ENCODE measurements at places on chromosomes 13 and 19.

DNA sequence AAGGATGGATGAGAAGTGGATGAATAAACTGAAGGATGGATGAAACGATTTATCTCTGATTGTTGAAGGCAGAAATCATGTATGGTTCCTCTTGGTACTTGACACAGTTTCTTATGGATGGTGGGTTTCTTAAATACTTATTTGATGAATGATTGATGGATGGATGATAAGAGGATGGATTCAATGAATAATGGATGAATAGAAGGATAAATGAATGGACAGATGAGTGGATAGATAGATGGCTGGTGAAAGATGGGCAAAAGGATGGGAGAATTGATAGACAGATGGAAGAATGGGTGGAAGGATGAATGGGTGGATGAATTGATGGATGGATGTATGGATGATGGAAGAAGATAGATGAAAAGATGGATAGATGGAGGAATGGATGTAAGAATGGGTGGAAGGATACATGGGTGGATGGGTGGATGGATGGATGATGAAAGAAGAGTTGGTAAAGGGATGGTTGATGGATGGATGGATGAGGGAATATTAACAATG, 1.8 kb downstream of the ELSPBP1 start:
- no peak for DNase-seq

DNA sequence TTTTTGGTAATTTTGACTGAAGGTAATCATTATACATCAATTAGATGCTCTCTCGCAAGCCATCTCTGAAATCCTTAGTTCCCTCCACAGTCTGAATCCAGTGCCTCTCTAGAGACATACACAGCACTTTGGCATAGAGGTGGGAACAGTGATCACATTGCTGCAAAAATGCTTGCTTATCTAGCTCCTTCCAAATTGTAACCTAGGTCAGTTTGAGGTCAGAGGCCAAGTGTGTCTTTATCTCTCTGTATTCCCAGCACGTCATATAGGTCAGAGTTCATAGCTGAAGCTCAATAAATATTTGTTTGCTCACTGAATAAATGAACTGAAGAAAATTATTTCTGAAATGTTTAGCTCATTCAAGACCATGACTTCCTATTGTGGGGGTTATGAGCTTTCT, 462.5 kb downstream of the DIAPH3 start:
- DNase-seq = no peak

GRCh38 chr19:53879140-53880081, 2.6 kb upstream of the PRKCG start:
- peak; percentile 86 for DNase-seq

DNA sequence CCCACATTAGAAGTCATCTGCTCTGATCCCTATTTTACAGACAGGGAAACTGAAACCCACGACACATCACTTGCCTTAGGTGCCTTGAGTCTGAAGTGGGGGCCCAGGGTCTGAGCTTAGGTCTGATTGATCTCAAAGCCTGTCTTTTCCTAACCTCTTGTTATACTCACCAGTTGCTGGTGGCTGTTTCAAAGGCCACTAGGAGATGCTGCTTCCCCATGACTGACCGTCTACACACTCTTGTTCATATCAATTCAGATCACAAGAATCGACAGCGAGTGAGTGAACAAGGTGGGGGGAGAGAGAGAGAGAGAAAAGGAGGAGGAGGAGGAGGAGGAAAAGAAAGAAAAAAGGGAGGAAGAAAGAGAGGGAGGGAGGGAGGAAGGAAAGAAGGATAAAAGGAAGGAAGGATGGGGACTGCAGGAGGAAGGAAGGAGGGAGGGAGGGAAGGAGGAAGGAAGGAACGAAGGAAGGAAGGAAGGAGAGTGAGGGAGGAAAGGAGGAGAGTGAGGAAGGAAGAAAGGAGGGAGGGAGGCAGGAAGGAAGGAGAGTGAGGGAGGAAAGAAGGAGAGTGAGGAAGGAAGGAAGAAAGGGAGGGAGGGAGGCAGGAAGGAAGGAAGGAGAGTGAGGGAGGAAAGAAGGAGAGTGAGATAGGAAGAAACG, 3.3 kb downstream of the OR10H1 start:
- DNase-seq = no peak

GRCh38 chr13:45149964-45150363, 29.7 kb downstream of the GTF2F2 start:
- no peak for DNase-seq

GRCh38 chr13:24261566-24261965, 47.8 kb upstream of the C1QTNF9 start:
- no peak for DNase-seq

GRCh38 chr19:45255611-45256157, 4.6 kb downstream of the MARK4 start:
- DNase-seq = no peak

DNA sequence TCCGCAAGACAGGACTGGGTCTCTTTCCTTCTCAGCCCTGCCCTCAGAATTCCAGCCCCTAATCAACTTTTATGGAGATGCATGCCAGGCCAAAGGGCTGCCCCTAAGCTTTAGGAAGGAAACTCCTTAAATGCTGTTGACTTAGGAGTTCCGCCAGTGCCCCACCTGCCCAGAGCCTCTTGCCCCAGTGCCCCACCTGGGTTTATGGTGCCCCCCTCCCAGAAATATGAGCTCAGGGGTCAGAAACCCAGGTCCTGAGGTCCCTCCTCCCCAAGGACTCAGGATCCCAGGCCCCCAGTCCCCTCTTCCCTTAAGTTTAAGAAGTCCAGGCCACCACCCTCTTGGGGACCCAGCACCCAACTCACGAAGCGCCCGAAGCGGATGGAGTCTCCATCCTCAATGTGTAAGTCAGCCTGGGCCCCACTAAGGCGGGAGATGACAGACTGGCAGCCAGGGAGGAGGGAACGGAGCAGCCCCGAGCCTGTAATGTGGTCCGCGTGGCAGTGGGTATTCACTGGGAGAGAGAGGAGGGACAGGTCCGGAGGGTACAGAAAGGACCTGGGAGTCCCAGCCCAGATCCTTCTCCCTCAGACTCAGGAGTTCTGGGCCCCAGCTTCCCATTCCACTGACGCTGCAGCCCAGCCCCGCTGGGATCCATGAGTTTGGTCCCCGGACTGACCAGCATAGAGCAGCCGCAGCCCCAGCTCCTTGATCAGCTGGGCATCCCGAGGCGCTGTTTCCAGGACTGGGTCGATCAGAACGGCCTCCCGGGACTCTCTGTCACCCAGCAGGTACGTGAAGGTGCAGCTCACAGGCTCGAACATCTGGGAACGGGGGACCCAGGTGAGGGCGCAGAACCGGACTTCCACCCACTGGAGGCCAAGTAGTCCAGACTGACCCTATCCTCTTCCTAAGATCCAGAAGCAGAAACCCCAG, 897 bp downstream of the ETHE1 start:
- DNase-seq = no peak

DNA sequence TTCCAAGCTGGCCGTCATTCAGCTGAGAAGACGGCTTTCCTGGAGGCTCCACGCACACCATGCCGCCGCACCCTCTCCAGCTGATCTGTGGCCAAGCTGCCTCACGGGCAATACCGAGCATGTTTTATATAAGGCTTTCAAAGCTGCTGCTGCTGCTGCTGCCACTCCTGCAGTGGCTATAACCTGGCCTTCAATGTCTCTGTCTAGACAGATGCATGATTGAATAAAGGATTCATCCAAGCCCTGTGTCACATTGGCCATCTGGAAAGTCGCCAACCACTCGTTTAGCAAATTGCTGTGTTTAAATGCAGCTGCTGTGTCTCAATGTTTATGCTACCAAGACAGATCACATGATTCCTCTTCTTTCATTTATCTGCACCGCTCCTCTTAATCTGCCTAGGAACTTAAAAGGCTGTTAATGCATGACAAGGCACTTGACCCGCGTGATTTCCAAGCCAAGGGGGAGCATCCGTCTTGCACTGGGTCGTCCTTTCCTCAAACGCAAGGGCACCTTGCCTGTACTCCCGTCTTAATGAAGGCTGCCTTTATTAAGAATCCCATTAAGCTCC, 114.3 kb downstream of the TEX26 start:
- peak; percentile 92 for DNase-seq

DNA sequence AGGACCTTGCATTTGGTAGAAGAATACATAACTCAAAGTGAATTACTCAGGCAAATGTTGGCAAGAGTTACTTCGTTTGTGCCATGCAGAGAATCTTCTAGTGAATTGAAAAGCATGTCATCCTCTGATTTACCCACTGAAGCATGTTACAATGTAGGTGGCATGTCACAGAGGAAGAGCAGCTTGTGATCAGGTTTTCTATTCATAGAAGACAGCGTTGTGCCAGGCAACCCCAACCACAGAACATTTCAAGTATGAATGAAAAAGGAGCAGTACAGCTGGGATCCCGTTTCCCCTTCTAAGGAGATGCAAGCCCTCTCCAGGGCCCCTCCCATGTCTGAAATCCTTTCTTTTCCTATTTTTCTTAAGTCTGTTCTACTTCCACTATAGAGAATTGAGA, 6.0 kb upstream of the KATNAL1 start:
- DNase-seq = no peak

DNA sequence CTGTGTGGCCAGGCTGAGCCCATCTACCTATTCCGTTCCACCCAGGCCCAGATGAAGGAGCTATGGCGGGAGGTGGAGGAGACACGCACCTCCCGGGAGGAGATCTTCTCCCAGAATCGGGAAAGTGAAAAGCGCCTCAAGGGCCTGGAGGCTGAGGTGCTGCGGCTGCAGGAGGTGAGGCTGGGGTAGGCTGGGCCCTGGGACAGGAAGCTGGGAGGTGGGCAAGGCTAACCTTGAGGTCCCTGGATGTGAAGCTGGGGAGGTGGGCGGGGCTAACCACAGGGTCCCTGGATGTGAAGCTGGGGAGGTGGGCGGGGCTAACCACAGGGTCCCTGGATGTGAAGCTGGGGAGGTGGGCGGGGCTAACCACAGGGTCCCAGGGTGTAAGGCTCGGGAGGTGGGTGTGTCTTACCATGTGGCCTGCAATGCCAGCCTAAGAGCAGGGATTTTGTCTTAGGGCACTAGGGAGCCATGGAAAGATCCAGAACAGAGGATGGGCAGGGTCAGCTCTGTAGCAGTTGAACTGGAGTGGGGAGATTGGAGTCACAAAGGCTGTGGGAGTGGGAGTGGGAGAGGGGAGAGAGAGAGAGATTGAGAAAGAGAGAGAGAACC, 36.9 kb downstream of the KCNC3 start:
- no peak for DNase-seq

Measured in NCI-H1105 treated with DMSO at 0.1 percent for 48 hours (cell line).